Peyer's patch (tissue), 4 donors: ENCODE measurements at places on chromosomes 6 and 20. TPM values are rescaled to one million over a fixed set of nuclear protein-coding genes. Genes with fewer than 3 reads are reported as not detected.

GRCh38 chr20:5077761-5078387, 41.9 kb downstream of the PCNA start:
- no peaks in the 10 kb centered on the region for H3K27me3 ChIP-seq
- no peak for DNase-seq
- H3K27ac ChIP-seq: peak overlapping the region; percentile 85
- H3K4me1 ChIP-seq: peaks cover 27% of the 10 kb centered on the region
- peak overlapping the region; percentile 32 for H3K4me3 ChIP-seq
- H3K36me3 ChIP-seq: no peaks in the 10 kb centered on the region

GRCh38 chr20:32681175-32682084, 7.7 kb upstream of the C20orf203 start:
- no peaks in the 10 kb centered on the region for H3K4me1 ChIP-seq
- H3K4me3 ChIP-seq: no peak overlapping the region
- no peak for DNase-seq
- no peaks in the 10 kb centered on the region for H3K27me3 ChIP-seq
- H3K36me3 ChIP-seq: no peaks in the 10 kb centered on the region
- H3K27ac ChIP-seq: no peak overlapping the region

The ELOVL2 gene
- total RNA-seq: 0.18 TPM

DNA sequence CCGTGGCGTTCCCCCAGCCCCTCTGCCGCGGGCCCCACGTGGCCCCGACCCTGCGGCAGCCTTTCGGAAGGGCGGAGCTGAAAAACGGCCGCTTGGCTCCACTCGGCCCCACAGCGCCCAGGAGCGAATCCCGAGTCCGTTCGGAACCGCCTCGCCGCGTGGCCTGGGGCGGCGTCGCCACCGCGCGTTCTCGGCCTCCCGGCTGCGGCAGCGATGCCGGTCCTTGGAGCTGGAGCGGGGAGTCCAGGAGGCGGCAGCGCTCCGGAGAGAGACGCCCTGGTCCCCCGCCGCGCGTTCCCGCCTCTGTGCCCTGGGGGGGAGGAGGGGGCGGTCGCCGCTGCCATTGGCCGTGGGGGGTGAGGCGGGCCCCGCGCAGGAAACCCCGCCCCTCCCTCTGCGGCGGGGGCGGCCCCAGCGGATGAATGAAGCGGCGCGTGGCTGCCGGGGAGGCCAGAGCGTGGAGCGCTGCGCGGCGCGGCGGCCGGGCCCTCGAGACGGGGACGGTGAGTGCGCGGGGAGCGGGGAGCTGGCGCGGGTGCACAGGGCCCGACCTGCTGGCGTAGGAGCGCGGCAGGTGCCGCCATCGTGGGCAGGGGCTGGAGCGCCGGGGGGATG, at the start of gene SLCO4A1:
Gene SLCO4A1, plus strand, starts transcription at position 453 of the 615 bp plus-strand sequence. CDS start 13,952 bp downstream, outside the sequence.
- H3K27me3 ChIP-seq: no peaks in the 10 kb centered on the region
- H3K4me1 ChIP-seq: peaks cover 39% of the 10 kb centered on the region
- DNase-seq: peak; percentile 93

The PHF20 gene
- total RNA-seq: 23.1 TPM
